ENCODE measurements at places on chromosomes 7 and 10. TPM values are rescaled to one million over a fixed set of nuclear protein-coding genes. Genes with fewer than 3 reads are reported as not detected.

DNA sequence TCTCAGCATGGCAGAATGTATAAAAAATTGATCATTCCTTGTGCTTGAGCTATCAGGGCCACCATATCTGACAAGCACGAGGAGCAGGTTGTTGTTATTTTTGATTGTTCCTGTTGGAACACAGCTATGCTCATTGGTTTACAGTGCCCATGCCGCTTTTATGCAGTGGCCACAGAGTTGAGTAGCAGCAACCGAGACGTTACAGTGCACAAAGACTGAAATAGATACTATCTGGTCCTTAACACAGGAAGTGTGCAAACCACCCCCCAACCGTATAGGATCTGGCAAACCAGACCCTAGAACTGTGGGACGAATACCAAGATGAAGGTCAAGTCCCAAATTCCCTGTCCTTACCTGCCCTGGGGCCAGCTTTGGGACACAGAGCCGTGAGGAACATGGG is 216.6 kb downstream of the KLF6 start:
- H3K27ac ChIP-seq: no peak overlapping the region
- peaks cover 6% of the 10 kb centered on the region for H3K27me3 ChIP-seq
- H3K4me3 ChIP-seq: no peak overlapping the region

DNA sequence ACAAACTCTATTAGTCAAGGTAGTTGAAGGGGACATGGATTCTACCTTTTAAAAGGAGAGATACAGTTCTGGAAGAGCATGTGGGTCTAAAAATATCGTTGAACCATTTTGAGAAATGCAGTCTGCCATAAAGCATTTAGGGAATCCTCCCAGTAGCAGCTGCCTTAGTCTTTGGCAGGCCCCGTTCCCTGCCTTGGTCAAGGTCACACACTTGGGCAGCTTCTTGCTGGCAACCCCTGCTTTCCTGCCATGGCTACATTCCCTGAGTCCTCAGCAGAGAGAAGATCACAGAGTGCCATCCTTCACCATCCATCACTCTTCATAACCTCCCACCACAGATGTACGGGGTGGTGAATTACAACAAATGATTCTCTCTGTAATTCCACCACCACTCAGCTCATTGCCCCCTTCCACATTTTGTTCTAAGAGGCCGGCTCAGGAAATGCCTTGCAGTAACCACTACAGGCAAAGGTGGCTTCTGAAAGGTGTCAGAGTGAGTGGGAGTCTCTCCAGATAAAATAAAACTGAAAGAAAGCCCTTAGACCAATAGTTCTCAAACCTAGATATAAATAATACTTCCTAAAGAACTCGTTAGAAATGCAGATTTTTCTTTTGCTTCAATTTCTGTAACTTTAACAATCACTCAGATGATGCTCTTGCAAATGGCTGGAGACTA is 121.4 kb upstream of the STK17A start:
- no peak for DNase-seq
- H3K4me1 ChIP-seq: peaks cover 12% of the 10 kb centered on the region
- no peak overlapping the region for H3K4me3 ChIP-seq
- no peaks in the 10 kb centered on the region for H3K36me3 ChIP-seq

DNA sequence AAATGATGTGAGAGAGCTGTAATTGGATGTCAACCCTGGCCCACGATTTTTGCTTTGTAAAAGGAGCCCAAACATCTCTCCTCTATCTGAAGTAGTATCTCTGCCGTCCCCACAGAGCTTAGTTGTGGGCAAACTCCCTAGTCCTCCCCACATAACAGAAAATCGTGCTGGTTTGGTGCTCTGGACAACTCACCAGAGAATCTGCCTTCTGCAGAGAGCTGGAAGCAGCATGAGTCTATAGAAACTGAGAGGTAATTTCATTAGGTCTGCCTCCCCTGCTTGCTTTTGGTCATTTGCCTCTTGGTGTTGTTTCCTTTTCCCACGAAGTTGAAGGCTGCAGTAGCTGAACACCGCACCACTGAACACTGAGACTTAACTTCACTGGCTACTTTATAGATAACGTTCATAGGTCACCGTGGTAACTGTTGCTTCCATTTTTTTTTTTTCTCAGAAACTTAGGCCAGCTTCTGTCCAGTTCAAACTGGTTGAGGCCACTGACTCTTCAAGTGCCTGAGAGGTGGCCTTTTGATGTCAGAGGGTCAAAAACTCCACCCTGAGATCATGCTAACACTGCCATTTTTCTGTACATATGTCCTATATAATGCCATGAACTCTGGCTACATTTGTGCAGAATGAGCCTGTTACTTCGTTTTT is 3.3 kb upstream of the CDCA7L start:
- DNase-seq: no peak
- peaks cover 38% of the 10 kb centered on the region for H3K4me1 ChIP-seq
- no peaks in the 10 kb centered on the region for H3K27me3 ChIP-seq
- no peaks in the 10 kb centered on the region for H3K36me3 ChIP-seq

GRCh38 chr10:3236644-3237404 is 64.2 kb upstream of the PITRM1 start:
- H3K4me3 ChIP-seq: no peak overlapping the region
- peaks cover 6% of the 10 kb centered on the region for H3K4me1 ChIP-seq
- peaks cover 14% of the 10 kb centered on the region for H3K27me3 ChIP-seq
- no peak overlapping the region for H3K27ac ChIP-seq
- no peaks in the 10 kb centered on the region for H3K36me3 ChIP-seq
- DNase-seq: no peak

- H3K36me3 ChIP-seq: no peaks in the 10 kb centered on the region
- DNase-seq: no peak
- no peaks in the 10 kb centered on the region for H3K27me3 ChIP-seq
- no peak overlapping the region for H3K4me3 ChIP-seq
Measured at GRCh38 chr10:36577126-36577525, 548.3 kb upstream of the ANKRD30A start.

DNA sequence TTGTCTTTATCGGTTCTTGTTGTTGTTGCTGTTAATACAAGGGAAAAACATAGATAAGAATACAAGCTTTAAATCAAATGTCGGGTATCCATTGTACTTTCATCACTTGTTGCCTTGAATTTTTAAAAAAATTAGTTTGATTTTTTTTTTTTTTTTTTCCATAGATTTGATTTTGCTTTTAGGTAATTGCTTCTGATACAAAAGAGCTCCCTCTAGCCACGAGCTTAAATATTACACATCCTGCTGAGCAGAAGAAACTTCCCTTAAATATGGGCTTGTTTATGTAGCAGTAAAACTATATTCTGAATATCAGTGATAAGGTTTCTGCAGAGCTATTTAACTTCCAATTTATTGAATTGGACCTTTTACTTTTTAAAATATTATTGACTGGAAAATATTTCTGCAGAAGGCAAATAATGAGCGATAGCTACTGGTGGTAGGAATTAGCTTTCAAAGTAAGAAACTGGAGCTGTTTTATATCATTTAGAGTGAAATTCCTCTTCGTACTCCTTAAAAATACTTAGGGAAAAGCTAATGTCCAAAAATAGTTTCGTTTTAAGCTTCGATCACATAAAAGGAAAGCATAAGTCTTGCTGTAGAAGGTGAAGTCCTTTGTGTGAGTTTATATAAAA is 216.9 kb downstream of the POLR1F start:
- DNase-seq: peak; percentile 49
- no peak overlapping the region for H3K27ac ChIP-seq
- no peak overlapping the region for H3K4me3 ChIP-seq

- H3K4me1 ChIP-seq: peaks cover 7% of the 10 kb centered on the region
- no peak overlapping the region for H3K27ac ChIP-seq
- no peak overlapping the region for H3K4me3 ChIP-seq
- DNase-seq: no peak
Measured at GRCh38 chr7:94237417-94237816, 157.3 kb upstream of the COL1A2 start.

DNA sequence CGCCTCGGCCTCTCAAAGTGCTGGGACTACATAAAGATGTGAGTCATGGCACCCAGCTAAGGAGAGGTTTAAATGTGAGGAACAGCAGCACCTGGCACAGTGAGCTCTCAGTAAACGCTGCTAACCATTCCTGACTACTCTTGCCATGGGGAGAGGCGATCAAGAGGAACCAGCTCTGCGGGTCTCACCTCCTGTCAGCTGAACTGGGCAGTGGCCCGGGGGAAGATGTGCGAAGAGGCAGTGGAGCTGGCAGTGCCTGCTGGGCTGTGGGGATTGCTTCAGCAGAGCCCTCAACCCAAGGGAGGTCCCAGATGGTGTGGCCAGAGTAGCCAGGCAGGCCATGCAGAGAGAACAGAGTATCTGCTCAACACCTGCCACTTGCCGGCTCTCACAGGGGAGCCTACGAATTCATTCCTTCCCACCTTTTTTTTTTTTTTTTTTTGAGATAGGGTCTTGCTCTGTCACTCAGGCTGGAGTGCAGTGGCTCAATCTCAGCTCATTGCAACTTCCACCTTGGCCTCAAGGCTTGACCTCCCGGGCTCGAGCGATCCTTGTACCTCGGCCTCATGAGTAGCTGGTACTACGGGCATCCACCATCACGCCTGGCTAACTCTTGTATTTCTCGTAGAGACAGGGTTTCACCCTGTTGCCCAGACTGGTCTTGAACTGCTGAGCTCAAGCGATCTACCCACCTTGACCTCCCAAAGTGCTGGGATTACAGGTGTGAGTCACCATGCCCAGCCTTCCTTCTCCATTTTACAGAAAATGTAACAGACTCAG is 6.8 kb downstream of the POLM start:
- H3K4me3 ChIP-seq: no peak overlapping the region
- no peak for DNase-seq
- peak overlapping the region; percentile 91 for H3K27ac ChIP-seq
- peaks cover 42% of the 10 kb centered on the region for H3K4me1 ChIP-seq

DNA sequence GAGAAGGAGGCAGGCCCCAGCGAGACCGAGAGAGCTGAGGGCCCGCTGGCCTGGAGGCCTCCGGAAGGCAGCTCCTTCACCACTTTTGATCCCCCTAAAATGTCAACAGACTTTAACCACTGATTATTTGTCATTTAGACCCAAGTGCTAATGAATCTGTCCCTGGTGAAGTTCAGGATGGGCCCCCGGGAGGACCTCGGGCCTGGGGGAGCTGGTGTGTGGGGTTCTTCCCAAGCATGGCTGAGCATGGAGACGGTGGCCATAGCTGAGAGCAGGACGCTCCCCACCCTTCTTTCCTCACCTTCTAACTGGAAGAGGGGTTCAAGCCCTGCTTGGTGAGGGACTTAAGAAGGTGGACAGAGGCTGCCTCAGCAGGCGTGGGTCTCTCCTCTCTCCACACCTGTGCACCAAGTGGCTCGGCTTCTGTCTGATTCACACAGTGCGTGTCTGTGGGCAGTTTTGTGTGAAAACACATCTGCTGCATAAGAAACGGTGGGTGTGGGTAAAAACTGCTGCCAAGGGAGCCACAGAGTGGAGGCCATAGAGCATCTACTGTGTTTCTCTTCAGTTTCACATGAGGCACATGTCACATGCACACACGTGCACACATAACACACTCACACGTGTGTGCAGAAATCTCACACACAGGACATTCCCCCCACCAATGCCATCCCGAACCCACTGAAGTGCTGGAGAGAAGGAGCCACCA is 53.5 kb upstream of the VIPR2 start:
- no peaks in the 10 kb centered on the region for H3K36me3 ChIP-seq
- DNase-seq: no peak
- no peaks in the 10 kb centered on the region for H3K4me1 ChIP-seq
- no peak overlapping the region for H3K4me3 ChIP-seq
- no peaks in the 10 kb centered on the region for H3K27me3 ChIP-seq
- no peak overlapping the region for H3K27ac ChIP-seq

DNA sequence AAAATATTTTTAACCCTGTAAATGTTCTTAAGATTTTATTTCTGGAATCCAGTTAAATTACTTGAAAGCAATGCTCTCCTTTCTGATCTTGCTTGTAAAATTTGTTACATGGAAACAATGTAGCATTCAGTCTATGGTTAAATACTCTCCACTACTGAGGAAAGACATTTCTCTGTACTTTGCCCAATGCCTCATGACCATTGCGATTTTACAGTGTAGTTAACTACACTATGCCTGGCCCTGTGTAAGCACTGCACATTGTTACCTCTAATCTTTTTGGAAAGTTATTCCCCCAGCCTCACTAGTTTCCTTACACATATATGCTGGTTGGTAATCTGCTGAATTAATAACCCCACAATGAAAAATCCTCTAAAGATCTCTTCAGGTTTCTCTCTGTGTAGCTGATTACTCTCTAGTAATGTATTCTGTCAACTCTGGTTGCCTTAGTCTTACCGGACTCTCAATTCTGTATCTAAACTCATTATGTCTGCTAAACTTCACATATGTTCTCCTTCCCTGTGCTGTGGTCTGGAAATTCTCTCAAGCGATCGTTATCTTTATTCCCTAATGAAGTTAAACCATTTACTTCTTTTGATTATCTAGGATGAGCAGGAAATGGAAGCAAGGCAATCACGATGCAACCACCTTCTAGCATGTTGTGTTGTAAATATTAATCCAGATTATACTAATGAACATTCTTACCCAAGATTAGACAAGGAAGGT is 58.7 kb upstream of the TMEM106B start:
- no peak for DNase-seq
- H3K4me1 ChIP-seq: no peaks in the 10 kb centered on the region

- no peak overlapping the region for H3K27ac ChIP-seq
- no peak overlapping the region for H3K4me3 ChIP-seq
- H3K4me1 ChIP-seq: peaks cover 6% of the 10 kb centered on the region
- peaks cover 2% of the 10 kb centered on the region for H3K27me3 ChIP-seq
Measured at GRCh38 chr7:12477620-12478019, 74.0 kb upstream of the VWDE start.

DNA sequence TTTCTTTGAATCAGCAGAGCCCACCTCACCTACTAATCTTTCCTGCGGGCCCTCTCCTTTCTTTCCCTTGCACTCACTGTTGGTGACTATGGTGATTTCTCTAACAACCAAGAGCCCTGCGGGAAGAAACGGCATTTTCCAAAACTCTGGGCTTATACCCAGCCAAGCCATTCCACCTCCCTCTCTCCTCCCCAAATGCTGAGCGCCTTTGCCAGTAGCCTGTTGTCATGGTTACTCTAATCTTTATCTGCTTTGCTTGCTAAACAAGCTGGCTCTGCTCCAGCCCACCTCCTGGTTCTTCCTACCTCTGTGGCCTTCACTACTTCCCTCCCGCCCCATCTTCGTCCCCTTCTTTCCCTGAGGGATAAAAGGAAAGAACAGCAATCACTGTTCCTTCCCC is 86.7 kb downstream of the DGKI start:
- H3K27me3 ChIP-seq: peaks cover 3% of the 10 kb centered on the region
- no peak overlapping the region for H3K4me3 ChIP-seq
- H3K4me1 ChIP-seq: peaks cover 27% of the 10 kb centered on the region
- peaks cover 6% of the 10 kb centered on the region for H3K36me3 ChIP-seq

PAPOLB gene
- not detected for total RNA-seq

MACROH2A2 gene
- 0.99 TPM for total RNA-seq

DNAJB6 gene
- total RNA-seq: 152 TPM

SLC18A3 gene
- total RNA-seq: not detected

NEUROD6 gene
- total RNA-seq: not detected

STAG3 gene
- total RNA-seq: 0.24 TPM

Data from HFFc6 (cell line).